Liver (tissue), 10 donors: ENCODE measurements at places on chromosomes 1 and 21.

DNA sequence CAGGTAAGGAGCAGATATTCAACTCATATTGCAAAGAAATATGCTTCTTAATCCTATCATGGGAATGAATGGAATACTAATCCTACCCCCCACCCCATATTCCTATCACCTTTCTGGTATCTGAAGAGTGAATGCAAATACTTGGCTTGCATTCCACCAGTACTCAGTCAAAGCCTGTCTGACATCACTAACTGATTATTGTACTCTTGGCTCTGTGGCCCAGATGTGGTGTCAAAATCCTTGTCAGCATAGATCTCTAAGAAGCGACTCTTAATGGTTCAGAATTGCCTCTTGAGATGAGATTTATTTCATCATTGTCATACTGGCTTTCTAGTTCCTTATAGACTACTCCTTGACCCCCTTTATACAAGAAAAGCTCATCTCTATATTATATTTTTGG is 604.6 kb downstream of the ADGRL2 start:
- no peak for DNase-seq

GRCh38 chr1:153728305-153729066 is 636 bp downstream of the INTS3 start:
- DNase-seq, result peak; percentile 52

GRCh38 chr1:170032531-170033280 is 41.8 kb downstream of the KIFAP3 start:
- DNase-seq, result no peak

DNA sequence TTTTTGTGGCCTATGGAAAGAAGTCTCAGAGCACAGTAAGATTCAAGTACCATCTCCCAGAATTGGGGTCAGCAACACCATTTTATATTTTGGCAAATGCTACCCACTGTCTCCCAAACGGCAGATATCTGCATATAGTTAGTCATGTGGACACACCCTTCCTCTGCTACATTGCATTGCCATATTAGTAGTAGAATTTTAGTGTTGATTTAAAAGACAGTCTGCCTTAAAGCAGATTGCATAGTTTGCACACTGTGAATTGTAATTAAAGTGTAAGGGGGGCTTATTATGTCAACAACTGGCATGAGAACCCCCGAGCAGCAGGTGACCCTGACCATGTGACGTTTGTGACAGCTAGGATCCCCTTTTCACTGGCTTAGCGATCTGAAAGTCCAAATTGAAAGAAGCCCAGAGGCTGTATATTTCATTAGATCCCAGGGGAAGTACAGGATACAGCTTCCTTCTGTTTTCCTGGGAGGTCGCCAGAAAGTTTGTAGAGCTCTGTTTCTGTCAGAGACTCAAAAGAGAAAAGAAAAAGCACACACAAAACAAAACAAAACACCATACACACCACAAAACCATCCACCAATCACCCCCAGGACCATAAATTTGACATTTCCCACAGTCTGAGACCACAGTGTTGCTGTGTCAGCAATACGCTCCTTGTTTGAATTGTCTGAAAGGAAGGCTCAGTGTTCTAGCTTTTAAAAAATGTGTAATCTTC is 172.4 kb downstream of the NFIA start:
- no peak for DNase-seq

DNA sequence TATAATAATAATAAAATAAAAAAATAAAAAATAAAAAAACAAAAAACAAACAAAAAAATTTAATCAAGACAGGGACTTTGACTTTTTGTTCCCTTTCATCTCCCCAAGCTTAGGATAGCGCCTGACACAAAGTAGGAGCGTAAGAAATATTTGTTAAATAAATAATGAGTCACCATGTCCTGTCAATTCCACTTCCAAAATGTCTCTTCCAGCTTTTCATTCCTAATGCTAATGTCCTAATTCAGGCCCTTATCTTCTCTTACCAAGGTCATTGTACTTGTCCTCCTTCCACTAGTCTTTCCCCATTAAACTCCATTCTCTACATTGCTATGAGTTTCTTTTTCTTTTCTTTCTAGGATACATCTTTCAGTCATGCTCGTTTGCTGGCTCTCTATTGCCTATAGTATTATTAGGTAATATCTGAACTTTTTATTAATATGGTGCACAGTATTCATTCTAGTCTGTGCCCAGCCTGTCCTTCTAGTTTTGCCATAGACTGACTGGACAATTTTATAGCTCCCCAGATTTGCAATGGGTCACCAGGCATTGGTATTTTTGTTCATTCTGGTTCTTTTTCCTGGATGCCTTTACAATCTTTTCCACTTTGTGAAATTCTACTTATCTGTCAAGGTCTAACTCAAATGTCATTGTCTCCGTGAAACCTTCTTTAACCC is 11.4 kb downstream of the NEXN start:
- DNase-seq, result no peak

- no peak for DNase-seq
Measured at GRCh38 chr1:230869500-230869899, 1.2 kb upstream of the C1orf198 start.

DNA sequence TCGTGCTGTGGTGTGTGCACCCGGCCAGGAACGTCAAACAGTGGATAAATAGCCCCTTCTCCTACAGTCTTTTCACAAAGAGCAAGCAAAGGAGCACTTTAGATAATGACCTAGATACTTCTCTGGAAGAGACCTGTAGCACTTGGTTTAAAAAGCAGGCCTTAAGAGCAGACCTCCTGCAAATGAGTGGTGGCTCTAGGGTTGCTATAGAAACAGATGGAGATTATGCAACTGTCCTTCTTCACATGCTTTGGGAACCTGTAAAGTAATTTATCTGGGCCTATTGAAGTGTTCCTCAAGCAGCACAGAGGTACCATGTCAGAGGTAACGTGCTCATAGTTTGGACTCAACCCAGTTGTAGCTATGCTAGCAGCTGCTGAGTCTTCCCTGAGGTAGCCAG is 208.2 kb upstream of the KIAA0040 start:
- DNase-seq, result no peak

DNA sequence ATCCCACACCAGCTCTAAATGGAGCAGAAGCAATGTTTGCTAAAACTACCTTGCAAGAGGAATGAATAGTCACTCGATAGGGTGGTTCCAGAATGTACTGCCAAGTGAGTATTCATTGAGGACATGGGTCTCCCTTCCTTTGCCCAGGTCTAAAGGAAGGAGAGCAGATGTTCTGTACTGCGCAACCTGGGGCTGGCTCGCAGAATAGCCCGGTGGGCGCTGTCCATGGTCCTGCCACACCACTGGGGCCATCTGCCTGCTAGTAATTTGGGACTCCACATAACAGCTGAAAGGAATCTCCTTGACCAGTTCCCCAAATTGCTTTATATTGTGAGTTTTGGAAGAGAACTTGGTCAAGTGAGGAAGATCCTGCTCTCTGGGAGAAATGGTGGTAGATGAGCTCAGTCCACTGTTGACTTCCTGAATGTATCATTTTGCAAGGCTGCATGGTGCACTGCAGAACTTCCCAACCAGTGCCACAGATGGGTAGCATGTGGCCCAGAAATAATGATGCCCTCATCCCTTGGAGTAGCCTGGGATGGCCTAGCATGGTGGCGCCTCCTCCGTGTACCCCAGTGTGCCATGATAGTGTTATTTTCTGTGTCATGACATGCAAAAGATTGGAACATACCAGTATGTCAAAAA is 5.7 kb downstream of the SLC6A17 start:
- peak; percentile 77 for DNase-seq

GRCh38 chr21:45971616-45972352 is 9.8 kb upstream of the COL6A1 start:
- DNase-seq, result no peak
